ENCODE measurements at places on chromosomes 7 and 10. TPM values are rescaled to one million over a fixed set of nuclear protein-coding genes. Genes with fewer than 3 reads are reported as not detected.

The BLNK gene
- not detected for total RNA-seq

The ARHGEF5 gene
- 11.9 TPM for total RNA-seq

The SMO gene
- total RNA-seq: 17.4 TPM

The ZNF273 gene
- total RNA-seq: 9.3 TPM

The BTAF1 gene
- total RNA-seq: 30.0 TPM

The GIMAP7 gene
- 2.2 TPM for total RNA-seq

The LRRC18 gene
- total RNA-seq: not detected

The FRMD4A gene
- 68.9 TPM for total RNA-seq

The SFRP4 gene
- total RNA-seq: not detected

The MSMB gene
- not detected for total RNA-seq

The NPC1L1 gene
- not detected for total RNA-seq

The EBLN1 gene
- total RNA-seq: not detected

The ENTPD7 gene
- 16.5 TPM for total RNA-seq

The NODAL gene
- 1.5 TPM for total RNA-seq

The CALD1 gene
- total RNA-seq: 230 TPM

The SYNPO2L gene
- 0.13 TPM for total RNA-seq

The WNT2 gene
- total RNA-seq: 0.41 TPM

The NPS gene
- total RNA-seq: not detected

The CRYGN gene
- total RNA-seq: not detected

The HMX2 gene
- not detected for total RNA-seq

All from endothelial cell (in vitro differentiated cells).